ENCODE measurements at places on chromosomes 16 and 17.

DNA sequence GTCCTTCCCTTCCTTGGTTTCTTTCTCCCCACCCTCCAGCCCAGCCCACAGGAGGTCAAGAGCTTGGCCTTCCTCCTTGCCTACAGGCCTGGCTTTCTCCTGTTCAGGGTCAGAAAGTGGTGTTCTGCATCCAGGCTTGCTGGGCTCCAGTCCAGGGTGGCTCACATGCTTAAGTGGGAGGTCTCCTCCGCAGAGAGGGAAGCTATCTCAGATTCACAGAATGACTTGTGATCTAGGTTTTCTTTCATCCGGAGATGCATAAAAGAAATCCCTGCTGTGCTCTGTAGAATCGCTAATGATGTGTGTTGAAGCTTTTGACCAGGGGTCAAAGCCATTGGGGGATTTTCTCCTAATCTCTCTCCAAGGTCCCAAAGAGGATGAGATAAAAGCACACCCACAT is 382.3 kb upstream of the EEF2KMT start:
- no peak for DNase-seq

GRCh38 chr17:81261582-81262336 is 22.6 kb downstream of the NDUFAF8 start:
- DNase-seq: no peak

DNA sequence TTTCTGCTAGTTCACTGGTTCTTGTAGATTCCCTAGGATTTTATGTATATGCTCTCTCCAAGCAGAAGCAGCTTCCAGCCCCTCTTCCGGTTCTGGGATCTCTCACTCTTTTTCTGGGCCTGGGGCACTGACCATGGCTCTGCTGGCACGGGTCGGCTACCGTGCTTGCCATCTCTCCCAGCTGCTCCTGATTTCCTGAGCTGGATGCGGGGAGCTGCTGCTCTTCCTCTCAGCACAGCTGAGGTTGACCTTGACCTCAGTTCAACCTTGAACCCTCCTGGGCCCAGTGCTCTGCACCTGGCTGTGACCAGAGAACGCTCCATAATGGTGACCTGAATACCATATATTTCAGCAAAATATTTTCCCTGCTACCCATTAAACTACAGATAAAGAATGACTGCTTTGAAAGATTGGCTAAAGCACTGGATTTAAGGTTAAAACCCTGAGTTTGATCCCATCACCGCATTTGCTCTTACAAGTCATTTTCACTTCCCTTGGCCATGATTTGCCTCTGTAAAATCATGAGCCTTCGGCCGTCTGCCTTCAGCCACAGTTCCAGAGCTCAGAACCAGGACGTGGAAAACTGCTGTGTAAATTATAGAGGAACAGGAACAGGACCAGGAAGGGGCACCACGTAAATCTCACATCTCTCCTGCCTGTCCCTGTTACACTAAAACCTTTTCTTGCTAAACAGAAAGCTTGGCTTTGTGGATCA is 130.8 kb upstream of the CHMP6 start:
- no peak for DNase-seq

DNA sequence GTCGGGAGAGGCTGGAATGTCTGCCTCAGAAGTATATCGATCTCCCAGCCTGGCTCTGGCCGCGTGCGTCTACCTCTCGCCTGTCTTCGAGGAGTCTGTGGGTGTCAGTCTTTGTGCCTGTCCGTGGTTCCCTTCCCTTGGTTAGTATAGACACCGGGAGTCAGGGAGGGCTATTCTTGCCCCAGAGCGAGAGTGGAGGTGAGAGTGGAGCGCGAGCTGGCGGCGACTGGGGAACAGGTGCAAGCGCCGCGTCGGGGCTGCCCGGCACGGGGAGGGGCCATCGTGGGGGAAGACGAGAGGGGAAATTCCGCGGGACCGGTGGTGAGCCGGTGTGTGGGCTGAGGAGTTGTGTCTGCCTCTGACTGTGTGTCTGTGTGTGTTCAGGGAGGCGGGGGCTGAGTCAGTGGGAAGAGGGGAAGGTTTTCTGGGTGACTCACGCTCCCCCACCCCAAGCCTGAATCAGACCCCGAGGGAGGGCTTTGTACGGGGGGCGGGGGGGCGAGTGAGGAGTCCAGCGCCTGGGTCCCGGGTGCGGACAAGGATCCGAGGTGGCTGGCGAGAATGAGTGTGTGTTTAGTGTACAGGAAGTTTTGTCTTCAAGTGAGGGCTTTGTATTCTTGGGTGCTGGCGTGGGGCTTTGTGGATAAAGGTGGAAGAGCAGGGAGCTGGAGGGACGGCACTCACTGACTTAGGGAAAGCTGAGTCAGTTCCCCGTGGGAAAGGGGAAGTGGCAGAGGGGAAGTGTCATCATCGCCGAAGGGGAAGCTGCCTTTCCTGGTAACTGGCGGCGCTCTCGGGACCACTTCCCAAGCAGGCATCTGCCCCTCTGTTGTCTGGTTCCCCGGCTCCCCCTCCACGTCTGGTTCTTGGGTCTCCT is 8.6 kb downstream of the KDM6B start:
- peak; percentile 86 for DNase-seq

- DNase-seq: no peak
These were observed 321.9 kb upstream of the PMFBP1 start for GRCh38 chr16:72493716-72494415.

- no peak for DNase-seq
These were observed 166.4 kb downstream of the HAPSTR1 start for GRCh38 chr16:9257843-9258242.

DNA sequence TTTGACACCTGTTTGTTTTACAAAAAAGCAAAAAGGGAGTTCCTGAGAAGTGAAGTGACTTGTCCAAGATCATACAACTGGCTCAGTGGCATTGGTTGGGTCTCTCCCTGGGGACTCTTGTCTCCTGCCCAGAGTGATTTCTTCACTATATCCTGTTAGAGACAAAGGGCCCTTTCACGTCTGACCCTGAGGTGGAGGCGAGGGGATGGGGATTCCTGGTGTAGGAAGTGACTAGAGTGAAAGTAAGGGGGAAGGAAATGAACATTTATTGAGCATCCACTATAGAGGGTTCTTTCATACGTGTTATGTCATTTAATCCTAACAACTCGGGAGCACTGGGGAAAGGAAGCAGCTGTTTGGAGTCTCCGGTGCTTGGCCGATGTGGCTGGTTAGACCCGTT is 9.0 kb downstream of the ITGB3 start:
- DNase-seq: no peak

GRCh38 chr17:50144845-50145531 is 5.5 kb downstream of the PPP1R9B start:
- DNase-seq: no peak

GRCh38 chr16:17027488-17028129 is 443.2 kb downstream of the XYLT1 start:
- no peak for DNase-seq

DNA sequence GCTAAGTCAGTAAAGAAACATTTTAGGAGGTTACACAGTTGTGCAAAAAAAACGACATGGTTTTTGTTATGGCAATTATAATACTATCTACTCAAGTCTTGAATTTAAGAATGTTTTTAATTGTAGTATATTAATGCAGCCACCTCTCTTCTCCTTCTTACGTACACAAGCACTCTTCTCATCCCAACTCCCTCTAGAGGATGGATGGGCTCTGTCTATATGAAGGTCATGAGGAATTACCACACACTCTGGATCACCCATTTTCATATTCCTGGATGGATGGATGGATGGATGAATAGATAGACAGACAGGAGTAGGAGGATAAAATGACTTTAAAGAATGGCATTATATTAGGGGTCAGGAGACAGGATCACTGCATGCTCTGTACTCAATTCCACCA is 120.0 kb downstream of the PHKB start:
- DNase-seq: no peak

GRCh38 chr17:76442341-76443338 is 10.3 kb downstream of the UBE2O start:
- DNase-seq: no peak

DNA sequence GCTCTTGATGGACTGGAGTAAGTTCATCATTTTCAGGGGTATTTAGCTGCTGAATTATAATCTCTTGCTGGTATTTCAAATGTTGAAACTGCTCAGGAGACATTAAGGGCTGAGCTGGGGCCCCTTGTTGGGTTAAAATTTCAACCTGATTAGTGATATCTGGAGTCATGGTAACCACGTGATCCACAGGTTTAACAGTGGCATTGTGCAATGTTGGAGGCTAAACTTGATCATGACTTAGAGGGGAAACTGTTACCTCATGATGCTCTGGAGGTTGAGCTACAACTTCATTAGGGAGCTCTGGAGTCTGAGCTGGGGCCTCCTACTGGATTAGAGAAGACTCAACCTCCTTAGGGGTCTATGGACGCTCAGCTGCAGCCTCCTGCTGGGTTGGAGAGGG is 17.2 kb upstream of the MPP2 start:
- DNase-seq: no peak

DNA sequence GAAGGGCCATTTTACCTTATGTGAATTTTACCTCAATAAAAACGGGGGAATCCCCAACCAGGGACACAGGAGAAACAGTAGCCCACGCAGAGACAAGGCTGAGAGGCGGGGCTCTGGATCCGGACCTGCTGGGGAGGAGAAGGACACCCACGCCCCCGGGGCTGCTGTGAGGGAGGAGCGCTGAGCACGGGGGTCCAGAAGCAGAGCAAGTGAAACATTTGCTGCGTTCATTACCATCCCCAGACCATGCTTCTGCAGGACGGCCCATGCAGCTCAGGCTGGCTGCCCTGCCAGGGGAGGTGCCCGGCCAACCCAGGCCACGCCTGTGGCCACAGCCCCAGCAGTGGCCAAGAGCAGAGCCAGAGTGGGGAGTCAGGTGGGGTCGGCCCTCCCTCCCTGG is 50.0 kb downstream of the KCNJ18 start:
- DNase-seq: no peak

GRCh38 chr17:31598399-31598782 is 206.9 kb downstream of the RAB11FIP4 start:
- no peak for DNase-seq

DNA sequence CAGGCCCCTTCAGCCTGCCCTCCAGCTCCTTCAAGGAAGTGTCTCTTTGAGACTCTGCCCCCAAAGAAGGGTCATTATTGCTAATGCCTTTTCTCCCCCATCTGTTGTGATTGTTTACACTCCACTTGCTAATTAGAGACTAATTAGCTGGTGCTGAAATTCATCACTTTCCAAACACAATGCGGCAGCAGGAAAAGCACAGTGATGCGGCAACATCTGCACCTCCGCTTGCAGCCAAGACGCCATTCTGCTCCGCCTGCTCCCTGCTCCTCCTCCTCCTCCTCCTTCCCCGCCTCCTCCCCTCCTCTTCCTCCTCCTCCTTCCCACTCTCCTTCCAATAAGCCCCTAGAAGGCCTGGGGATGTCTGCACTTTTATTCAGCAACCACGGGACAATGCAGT is 110.5 kb downstream of the SDK2 start:
- DNase-seq: no peak

GRCh38 chr16:81784072-81784795 is 5.1 kb downstream of the PLCG2 start:
- DNase-seq: no peak

DNA sequence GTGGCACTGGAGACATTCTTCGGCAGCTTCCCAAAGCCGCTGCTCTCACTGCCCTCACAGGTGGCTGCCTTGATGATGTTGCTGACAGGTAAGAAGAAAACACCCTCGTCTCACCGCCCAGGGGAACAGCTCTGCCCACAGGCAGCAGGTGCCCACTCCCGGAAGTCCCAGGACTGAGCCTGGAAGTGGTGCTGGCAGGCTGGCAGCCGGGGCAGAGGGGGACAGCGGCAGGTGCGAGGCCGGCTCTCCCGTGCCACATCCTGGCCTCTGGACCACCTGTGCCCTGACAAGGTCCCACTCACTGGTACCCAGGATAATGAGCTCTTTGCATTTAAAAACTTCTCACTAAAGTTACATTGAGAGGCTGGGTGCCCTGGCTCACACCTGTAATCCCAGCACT is 20.4 kb downstream of the CEP131 start:
- DNase-seq: no peak

DNA sequence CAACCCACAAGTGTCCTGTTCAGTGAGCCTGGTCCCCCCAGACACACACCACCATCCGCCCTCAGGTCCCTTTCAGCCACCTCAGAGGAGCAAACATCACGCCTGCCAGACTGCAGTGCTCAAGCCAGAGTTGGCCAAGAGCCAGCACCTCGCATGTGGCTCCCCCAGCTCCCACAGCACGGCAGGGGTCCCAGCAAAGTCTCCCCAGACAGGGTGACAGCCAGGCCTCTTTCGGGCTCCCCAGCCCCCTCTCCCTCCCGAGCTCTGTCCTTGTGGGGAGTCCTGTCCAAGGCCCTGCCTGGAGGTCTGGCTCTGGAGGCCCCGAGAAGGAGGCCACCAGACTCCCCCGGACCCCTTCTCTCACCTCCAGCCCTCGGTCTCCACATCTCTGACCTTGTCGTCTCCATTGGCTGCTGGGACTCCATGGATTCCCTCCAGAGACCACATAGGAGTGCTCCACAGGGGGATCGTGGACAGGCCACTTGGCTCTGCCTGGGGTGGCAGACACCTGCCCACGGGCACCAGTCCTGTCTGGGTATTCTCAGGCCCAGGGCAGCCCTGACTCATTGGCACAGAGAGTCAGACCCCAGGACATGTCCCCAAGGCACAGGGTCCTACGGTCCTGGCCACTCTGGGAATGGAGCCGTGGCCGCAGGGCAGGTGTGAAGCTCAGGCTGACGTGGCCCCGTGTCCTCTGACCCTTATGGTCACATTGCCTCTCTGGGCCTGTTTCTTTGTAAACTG is 1.8 kb upstream of the MYADML2 start:
- DNase-seq: no peak

- no peak for DNase-seq
These were observed 24.4 kb upstream of the VAT1L start for GRCh38 chr16:77763994-77764393.

- no peak for DNase-seq
These were observed 1.4 kb downstream of the SYNRG start for GRCh38 chr17:37607637-37608331.

DNA sequence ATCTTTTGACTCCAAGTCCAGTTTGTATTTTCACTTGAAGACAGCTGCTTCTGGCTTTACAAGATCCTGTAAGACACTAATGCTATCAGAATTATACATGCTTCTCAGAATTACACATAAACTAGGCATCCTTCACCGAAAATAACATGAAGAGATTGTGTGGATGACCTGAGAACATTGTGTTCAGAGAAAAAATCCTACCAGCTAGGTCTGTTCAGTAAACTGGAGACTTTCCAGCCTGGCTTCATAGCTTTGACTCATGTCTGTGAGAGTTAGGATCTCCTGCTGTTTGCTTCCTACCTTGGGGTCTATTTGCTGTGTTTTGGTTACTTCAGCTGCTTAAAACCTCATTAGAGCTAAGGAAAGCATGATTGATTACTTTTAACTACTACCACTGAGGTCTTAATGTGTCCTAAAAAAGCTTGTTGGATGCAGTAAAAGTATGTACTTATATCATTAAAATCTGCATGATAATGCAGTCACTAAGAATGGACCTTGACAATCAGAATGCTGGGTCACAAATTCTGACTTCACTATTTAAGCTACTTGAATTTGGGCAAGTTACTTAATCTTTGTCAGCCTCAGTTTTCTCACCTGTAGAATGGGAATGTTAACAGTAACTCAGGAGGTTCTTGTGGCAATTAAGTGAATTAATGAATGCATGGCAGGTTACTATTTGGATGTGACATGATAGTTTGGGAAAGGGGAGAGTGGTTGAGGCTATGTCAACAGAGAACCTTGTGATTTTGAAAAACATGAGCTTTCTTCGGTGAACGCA is 8.0 kb upstream of the MYH13 start:
- DNase-seq: no peak

All from pons (tissue), 1 donor.